Muscle of back (tissue), 13 donors: ENCODE measurements at places on chromosomes 13 and 19.
A peak's percentile ranks its signal among the peaks of the same experiment; 100 is the strongest.

GRCh38 chr19:343941-344624 is 513 bp downstream of the MIER2 start:
- DNase-seq, result peak; percentile 38

DNA sequence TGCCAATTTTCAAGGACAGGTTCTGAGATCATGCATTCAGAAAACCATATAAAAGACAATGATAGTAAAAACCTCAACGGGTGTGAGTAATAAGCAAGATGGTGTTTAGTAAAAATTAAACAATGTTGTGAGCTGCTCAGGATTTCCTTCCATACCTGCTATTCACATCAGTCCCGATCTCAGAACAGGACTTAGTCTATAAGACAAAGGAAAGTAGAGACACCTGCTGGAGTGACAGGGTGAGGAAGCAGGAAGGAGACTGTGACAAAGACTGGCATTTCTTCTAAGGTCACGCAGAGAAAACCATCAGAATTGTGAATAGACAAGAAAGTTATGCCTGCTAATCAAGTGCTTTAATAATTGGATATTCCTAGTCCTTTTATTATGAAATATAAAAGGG is 648.0 kb downstream of the DACH1 start:
- DNase-seq, result no peak

- no peak for DNase-seq
Measured at GRCh38 chr13:51818781-51819511, 15.0 kb upstream of the DHRS12 start.

GRCh38 chr13:82506805-82507414 is 1375.4 kb downstream of the SLITRK1 start:
- no peak for DNase-seq

GRCh38 chr19:46901701-46902401 is 41.1 kb downstream of the ARHGAP35 start:
- no peak for DNase-seq
